ENCODE measurements at places on chromosomes 6 and 20.

DNA sequence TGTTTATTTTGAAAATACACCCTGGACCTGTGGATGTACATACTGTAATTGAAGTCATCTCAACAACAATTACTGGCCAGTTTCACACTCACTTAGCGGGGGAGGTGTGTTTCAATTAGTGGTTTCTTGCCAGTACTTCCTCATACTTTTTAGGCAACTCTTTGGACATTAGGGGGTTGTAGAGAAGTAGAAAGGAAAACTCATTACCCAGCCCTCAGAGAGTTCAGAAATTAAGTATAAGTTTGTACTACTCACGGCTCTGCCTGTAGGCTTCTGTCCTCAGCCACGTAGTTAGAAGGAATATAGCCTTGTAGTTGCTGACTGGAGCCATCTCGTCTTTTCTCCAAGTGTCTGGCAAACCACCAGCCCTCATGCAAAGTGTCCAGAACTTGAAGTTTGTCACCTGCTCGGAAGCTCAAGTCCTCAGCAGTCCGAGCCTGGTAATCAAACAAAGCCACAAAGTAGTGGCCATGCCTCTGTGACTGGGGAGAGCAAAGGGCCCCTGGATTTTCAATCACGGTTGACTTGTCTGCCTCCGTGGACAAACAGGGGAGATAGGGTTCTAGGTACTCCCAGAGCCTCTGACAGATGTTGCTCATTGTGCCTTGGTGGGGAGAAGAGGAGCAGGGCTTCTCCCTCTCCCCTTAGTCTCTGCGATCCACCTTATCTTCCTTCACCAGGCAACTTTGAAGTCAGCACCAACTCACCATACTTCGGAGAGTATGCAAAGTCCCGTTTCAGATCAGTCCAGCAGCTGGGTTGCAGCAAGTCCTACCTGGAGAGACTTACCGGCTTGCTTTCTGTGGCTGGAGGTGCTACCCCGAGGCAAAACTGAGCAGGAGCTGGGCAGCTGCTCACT, 749 bp downstream of the FRK start:
- no peak for DNase-seq

- DNase-seq = no peak
These were observed 9.3 kb downstream of the IP6K3 start for GRCh38 chr6:33737267-33738026.

DNA sequence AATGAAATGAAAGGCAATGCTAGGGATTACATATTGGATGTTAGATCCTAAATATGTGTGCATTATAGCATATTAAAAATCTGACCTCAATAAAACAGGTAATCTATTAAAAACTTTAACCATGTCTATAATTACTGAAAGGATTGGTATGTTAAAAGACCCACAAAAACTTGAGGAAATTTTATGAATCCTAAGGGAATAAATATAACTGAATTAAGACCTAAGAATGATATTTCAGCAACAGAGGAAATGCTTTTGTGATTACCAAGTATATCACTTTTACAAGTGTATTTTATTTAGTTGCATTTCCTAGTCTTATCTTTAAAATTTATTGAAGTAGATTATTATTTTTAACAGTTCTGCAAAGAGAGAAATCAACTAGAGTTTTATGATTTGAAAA, 571.5 kb downstream of the HDGFL1 start:
- DNase-seq = no peak

GRCh38 chr6:111994791-111995190, 59.1 kb upstream of the CCN6 start:
- no peak for DNase-seq

DNA sequence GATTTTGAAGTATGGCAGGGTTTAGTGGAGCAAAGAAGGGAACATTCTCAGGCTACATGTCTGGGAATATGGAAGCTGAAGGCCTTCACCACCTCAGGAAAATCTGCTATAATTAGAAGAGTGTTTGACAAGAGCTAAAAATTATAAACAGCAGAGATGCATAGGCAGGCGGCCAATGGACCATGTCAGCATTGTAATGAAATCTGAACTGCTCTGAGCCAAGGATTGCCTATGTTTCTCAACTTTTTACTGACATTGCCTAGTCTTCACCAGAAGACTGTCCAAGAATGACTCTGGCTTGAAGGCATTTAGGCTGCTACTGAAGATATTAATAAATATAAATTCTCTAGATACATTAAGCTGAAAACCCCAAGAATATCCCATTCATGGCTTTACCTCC, 84.1 kb downstream of the C6orf52 start:
- no peak for DNase-seq

- DNase-seq = no peak
These were observed 184.2 kb downstream of the EPM2A start for GRCh38 chr6:145551164-145551563.

DNA sequence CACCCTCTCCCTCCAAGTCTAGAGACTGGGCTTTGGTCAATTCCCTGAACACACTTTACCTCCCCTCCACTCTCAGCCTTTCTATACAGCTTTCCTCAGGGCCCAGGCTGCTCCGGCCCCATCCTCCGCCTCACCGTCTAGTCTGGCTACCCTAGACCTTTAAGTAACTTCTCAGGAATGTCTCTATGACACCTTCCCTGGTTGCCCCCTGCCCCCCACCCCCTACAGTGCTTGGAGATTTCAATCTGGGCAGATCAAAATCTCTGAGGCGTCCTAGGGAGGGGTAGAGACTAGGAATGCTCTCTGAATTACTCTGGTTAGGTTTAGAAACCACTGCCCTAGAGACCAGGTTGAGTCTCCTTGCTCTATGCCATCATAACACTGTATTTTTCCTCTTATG, 6.1 kb downstream of the UBE2J1 start:
- DNase-seq = no peak

- no peak for DNase-seq
These were observed 6.5 kb upstream of the DEFB112 start for GRCh38 chr6:50056242-50056641.

GRCh38 chr6:23243854-23244253, 674.5 kb downstream of the HDGFL1 start:
- no peak for DNase-seq

DNA sequence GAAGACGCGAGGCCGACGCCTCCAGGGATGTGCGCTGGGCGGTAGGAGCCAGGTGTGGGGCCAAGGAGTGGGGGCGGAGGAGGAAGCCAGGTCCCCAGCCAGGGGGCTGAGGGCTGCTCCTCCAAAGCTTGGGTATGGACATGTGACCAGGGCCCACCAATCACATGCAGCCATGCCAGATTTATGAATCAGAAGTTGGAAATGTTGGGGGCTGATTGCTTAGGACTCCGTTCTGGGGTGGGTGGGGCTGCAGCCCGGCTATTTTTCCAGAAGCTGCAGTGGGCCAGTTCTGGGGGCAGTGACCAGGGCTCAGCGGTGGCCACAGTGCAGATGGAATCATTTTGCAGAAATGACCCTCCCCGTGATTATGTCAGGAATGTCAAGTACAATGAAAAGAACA, 96.0 kb downstream of the CEBPB start:
- DNase-seq = no peak

GRCh38 chr6:170073846-170074245, 217.0 kb downstream of the DLL1 start:
- no peak for DNase-seq

- DNase-seq = no peak
These were observed 64.3 kb downstream of the BCAS4 start for GRCh38 chr20:50859161-50859560.

- DNase-seq = no peak
These were observed 75.4 kb upstream of the TMEM244 start for GRCh38 chr6:129936329-129937165.

Data from activated gamma-delta T cell (primary cell).